GM03348 (cell line): ENCODE measurements at places on chromosomes 1 and 21.

GRCh38 chr1:19037659-19038058 is 81.2 kb upstream of the IFFO2 start:
- no peak for DNase-seq

DNA sequence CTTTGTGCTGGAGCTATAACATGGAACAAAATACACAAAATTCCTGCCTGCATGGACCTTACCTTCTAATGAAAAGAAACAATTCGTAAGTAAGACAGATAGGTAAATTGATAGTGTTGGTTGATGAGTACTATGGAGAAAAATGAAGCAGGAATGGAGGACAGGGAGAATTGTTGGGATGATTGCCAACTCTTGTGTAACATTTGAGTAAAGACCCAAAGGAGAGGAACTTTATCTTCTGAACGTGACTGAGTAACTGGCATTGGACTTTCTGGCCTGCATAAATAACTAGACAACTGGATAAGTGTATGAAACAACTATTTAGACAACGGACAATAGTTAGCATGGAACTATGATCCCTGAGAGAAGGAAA is 6.8 kb upstream of the EFCAB14 start:
- DNase-seq = no peak

DNA sequence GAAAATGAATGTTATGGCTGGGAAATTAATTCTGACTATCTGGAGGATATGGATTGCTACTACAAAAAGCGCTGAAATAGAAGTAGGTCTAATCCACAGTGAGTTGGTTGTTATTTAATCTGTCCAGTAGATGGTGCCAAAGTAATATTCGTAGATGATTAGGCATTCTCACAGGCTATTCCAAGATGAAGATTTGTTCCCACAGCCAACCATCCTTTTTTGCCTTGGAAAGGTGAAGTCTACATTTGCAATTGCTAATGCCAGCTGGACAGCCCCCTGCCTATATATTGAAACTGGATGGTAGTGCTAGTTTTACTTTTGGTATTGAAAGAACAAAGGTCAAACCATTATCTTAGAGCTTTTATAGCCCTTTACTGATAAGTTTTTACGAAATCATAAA is 43.8 kb downstream of the RBM11 start:
- DNase-seq = peak; percentile 60

DNA sequence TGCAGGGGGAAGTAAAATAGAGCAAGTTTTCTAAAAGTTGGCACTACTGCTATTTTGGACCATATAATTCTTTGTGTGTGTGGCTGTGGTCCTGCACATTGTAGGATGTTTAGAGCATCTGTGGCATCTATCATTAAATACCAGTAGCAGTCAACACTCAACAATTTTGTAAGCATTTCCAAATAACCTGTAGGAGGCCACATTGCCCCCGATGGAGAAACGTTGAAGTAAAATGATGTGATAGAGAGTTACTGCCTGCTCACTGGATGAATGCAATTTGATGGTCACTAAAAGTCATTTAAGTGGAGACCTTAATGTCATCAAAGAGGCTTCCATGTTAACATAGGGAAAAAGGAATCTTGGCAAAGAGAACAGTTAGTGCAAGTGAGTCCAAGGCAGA is 560.8 kb downstream of the NEGR1 start:
- DNase-seq = no peak

- no peak for DNase-seq
Observed at GRCh38 chr1:5389101-5389885, 602.9 kb downstream of the NPHP4 start.

- no peak for DNase-seq
Observed at GRCh38 chr21:45411810-45412206, 6.8 kb downstream of the COL18A1 start.

- DNase-seq = no peak
Observed at GRCh38 chr1:246178717-246179311, 328.3 kb downstream of the SMYD3 start.

DNA sequence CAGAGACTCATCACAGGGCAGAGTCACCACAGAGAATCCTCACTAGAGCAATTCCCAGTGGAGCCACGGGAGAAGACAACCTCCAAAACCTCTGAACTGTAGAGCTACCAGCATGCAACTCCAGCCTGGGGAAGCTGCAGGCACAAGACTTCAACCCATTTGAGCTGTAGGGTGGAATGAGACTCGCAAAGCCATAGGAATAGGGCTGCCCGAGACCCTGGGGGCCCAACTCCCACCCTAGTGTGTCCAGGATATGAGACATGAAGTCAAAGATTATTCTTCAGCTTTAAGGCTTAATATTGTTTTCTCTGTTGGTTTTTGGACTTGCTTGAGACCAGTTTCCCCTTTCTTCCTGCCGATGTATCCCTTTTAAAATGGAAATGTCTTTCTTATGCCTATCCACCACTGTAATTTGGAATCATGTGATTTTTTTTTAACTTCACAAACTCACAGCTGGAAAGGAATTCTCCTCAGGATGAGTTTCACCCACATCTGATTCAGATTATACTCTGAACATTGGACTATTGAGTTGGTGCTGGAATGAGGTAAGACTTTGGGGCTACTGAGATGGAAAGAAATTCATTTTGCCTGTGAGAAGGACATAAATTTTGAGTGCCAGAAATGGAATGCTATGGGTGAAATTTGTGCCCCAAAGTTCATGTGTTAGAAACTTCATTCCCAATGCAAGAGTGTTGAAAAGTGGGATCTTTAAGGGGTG is 59.6 kb upstream of the ST6GALNAC5 start:
- DNase-seq = no peak

GRCh38 chr1:53627666-53628065 is 111.3 kb downstream of the GLIS1 start:
- no peak for DNase-seq

DNA sequence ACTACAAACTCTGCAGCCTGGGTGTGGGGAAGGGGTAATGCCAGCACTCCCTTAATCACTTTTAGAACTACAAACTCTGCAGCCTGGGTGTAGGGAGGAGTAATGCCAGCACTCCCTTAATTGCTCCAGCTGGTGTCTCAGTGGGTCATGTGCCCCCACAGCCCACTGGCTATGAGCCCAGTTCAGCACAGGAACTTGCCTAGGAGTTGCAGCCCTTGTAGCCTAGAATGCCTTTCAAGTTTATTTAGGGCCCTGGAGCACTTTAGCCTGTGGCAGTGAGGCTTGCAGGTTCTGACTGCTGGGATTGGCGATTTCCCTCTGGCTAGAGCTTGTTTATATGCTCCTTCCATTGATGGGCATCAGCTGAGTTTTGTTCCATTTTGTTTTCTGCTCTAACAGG is 17.1 kb downstream of the VN1R5 start:
- DNase-seq = no peak

DNA sequence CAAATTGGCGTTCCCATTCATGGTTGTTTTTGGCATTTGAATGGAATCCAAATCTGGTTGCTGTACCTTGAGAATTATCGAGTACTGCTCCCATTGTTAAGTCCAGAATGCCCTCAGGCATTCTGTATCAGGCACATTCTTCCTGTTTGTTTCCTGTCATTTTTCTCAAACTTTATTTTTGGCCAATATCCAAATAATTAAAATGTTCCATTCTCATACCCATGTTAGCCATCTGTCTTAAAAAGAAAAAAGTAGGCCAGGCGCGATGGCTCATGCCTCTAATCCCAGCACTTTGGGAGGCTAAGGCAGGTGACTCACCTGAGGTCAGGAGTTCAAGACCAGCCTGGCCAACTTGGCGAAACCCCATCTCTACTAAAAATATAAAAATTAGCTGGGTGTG is 29.3 kb upstream of the SHISA4 start:
- DNase-seq = no peak
